ENCODE measurements at places on chromosomes 2 and 18.

- DNase-seq, result peak; percentile 56
Measured at GRCh38 chr2:227325839-227326195, 766 bp downstream of the MFF start.

DNA sequence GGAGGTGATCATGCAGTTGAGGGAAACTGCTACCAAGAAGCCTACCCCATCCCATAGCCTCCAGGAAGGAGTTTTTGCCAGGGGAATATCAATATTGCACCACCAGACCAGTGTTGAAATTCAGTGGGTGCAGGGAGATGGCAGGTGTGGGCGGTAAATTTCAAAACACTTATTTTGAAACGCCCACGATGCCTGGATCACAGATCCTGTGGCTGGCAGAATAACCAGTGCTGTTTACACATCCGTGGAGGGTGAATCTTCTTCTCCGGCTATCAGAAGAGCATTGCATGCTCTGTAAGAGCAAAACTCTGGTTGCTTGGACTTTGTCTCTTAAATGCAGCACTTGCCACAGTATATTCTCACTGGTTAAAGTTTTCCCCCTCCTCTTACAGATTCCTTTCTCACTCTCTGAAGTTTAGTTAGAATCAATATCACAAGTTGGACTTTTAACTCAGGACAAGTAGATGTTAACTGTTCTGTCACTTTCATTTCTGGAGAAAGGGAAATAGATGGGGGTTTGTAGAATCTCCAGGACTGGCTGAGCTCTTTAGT is 70.5 kb upstream of the ZCCHC2 start:
- DNase-seq, result peak; percentile 90

- no peak for DNase-seq
Measured at GRCh38 chr2:232629129-232629475, 4.3 kb upstream of the EFHD1 start.

DNA sequence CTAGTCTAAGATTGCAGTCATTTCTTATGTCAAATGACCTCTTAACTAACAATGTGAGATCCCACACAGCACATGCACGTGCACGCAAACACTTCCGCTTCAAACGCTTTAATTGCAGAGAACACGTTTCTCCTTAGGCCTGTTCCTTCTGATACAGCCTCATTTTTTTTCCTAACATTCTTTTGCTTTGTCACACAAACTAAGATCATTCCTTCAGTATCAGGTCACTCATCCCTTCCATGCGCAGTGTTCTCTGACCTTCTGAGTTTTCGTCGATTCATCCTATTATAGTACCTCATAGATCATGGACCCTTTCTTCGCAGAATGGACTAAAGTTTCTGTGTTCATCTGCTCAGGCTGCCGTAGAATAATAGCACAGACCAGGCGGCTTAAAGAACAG is 327.1 kb upstream of the CDH19 start:
- DNase-seq, result no peak

DNA sequence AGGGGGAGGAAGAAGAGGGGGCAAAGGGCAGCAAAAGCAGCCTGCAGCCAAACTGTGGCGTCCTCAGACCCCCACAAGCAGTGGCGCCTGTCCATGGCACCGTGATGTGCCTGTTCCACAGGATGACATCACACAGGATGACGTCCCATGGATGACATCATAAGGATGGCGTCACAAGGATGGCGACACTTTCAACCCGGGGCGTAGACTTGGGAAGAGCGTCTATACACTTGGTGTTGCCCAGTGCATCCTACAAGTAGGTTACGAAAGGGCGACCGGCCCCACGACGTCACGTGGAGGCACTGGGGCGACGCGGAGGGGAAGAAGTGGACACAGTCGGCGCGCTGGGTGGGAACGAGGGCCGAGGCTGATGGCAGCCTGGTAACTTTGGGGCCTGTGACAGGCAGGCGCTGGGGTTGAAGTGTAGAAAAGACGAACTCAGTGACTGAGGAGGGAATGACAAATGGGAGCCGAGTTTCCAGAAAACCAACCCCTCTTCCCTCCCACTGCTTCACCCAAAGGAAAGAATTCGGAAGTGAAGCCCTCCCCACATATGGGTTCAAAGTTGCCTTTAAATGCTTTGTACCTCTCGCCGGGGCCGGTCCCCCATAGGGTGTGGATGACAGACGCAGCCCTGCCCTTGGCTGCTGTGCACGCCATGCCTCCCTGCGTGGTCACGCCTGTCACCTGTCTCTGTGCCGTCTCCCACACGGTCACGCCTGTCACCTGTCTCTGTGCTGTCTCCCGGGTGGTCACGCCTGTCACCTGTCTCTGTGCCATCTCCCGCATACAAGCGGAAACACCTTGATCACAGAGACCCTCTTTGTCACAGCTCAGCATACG is 13.4 kb upstream of the KCNG2 start:
- DNase-seq, result no peak
